ENCODE measurements at places on chromosomes 4 and X.

DNA sequence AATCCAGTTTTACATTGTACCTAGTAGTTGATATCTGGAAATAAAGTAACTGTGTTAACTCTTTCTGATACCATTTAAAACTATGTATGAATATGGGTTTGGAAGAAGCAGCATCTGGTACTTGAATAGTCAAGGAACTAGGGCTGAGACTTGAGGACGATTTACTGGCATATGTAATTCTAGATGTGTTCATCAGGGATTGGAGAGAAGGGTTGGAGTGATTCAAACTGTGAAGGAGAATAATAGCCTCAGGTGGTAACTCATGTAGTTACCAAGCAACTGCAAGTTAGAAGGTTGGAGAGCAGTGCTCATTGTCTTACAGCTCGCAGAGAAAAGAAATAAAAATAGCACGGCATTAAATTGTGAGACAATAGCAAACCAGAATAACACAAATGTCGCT, 29.5 kb upstream of the TXLNG start:
- no peak for DNase-seq

- DNase-seq: no peak
Observed at GRCh38 chr4:169250796-169251195, 20.0 kb downstream of the SH3RF1 start.

- no peak for DNase-seq
Observed at GRCh38 chrX:133444952-133445831, 29.9 kb upstream of the GPC4 start.

- DNase-seq: peak; percentile 64
Observed at GRCh38 chrX:109485470-109486340, 3.8 kb upstream of the GUCY2F start.

DNA sequence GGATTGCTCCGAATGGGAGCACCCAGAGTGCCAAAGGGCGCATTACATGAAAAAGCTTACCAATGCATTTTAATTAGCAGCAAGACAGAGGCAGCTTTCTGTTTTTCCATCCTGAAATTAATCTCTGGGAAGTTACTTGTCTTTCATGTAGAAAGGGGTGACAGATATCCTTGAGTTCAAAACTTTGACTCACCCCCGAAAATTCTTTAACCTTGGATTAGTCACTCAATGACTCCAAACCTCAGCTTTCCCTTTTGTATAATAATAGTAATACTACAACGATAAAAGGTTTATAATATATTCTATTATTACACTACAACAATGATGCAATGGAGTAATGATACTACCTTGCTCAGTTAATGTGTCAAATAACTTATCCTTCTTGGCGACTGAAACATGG, 126.3 kb downstream of the ADAMTS3 start:
- DNase-seq: no peak

- no peak for DNase-seq
Observed at GRCh38 chrX:129461801-129462456, 61.4 kb downstream of the SMARCA1 start.

DNA sequence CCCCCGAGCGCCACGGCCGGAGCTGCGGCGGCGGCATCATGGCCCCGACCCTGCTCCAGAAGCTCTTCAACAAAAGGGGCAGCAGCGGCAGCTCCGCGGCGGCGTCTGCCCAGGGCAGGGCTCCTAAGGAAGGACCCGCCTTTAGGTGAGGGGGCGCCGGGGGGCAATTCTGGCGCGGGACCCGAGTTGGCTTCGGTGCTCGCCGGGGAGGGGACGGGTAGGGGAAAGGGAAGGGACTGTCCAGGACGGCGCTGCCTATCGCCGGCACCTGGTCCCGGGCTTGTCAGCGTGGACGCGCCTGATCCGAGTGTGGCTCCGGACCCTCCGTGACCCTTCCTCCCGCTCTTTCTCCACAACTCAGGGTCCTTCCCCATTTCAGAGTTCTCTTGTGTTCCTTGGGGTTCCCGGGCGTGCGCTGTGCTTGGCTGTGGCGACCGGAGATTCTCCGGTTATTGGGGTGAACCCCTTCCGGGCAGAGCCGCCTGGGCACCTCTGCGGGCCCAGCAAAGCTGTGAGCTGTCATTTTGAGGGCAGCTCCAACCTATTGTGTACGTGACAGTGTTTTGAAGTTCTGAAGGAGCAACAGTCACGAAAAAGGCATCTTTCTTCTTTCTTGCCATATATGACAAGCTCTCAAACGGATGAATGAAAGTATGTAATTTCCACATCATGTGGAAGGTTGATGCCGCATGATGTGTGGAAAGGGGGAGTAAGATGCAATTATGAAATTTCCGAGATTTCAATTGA, 522 bp downstream of the FNIP2 start:
- DNase-seq: peak; percentile 38

DNA sequence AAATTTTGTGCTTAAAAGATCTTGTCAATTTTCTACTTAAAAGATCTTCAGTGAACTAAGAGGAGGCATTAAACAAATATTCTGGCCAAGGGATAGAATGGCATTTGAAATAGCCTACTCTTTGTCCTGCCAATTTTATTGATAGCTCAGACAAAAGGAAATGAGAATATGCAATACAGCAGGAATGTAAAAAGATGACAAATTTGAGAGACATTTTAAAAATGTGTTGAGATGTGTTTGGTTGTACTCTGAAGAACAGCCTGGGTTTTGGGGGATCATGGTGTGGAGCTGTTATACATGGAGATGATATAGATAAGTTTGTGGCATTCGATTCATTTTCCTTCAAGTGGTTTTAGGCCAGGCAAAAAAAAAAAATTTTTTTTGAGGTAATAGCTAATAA, 11.6 kb upstream of the MAD2L1 start:
- DNase-seq: no peak

DNA sequence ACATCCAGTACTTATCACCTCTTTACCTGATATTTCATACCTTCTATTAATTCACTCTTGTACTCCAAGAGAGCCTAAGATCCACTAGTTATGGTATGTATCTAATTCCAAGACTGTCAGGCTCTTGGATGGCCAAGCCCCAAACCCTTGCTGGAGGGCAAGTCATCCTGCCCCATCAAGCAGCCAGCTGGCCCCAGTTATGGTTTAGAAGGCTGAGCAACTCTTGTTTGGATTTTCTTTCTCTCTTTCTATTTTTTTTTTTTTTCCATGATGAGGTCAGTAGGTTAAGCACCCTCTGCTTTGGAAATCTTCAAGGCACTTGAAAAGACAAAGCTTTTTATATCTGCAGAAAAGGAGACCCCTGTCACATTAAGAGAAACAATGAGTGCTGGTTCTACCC, 10.9 kb upstream of the FGF16 start:
- DNase-seq: no peak

All from stimulated activated CD4-positive, alpha-beta T cell treated with anti-CD3 and anti-CD28 coated beads, Interleukin-4, amount 100 ng/mL, for 24 hours (primary cell).